ENCODE measurements at places on chromosomes 11 and 22.
A peak's percentile ranks its signal among the peaks of the same experiment; 100 is the strongest.

GRCh38 chr11:20211691-20212090 is 51.4 kb upstream of the DBX1 start:
- no peak for DNase-seq

DNA sequence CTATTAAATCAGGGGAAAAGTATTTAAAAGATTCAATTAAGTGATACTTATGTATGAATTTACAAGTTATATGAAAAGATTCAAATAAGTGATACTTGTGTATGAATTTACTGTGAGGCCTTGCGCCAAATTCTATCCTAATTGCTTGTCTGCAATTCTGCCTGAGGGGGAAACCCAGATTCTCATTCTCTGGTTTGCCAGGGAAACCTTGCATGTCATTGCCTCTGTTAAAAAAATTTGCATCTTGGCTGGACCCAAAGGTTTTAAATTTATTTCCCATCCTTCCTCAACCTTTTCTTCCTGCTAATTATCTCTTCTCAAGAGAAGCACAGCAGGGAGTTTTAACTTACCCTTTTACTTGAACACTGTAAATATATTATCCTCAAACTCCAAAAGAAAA is 13.8 kb downstream of the OLFML1 start:
- no peak for DNase-seq

- no peak for DNase-seq
Observed at GRCh38 chr11:420054-420910, 5.5 kb upstream of the SIGIRR start.

- no peak for DNase-seq
Observed at GRCh38 chr22:34587357-34588356, 478.3 kb upstream of the ISX start.

DNA sequence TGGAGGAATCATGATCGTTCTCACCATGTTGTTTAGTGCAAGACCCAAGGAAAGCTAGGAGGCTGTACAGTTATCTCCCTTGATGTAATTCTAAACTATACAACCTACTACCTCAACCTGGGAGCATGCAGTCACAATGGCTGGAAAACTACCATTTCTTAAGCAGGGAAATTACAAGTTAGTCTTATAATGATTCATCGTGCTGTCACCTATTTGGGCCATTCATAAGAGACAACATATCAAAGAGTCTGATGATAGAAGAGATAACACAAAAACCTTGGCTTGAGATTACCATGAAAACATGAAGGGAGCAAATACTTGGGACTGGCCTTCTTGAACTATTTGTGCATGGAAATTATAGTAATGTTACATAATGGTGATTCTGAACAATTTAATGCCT is 30.5 kb upstream of the BLID start:
- DNase-seq, result no peak

- DNase-seq, result peak; percentile 42
Observed at GRCh38 chr11:765025-765801, 12.1 kb downstream of the GATD1 start.

GRCh38 chr22:19960491-19961200 is 19.0 kb upstream of the TXNRD2 start:
- DNase-seq, result no peak

- DNase-seq, result no peak
Observed at GRCh38 chr11:61607426-61607825, 26.6 kb upstream of the SYT7 start.

DNA sequence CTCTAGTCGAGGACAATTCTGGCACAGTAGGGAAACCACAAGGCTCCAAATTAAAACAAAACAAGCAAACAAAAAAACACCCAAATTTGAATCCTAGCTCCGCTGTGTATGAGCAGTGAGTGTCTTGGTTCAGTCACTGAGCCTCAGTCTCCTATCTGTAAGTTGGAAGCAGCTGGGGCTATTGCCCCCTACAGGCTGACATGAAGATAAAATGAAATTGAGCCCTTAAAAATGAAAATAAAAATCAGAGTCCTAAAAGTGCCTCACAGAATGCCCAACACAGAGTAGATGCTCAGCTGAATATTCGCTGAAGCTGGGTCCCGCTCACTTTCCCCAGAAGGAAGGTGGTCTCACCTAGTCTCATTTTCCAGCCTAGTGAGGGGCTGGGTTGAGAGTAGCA is 65.2 kb downstream of the PDE2A start:
- DNase-seq, result no peak

- DNase-seq, result no peak
Observed at GRCh38 chr11:33892906-33893594, 1.2 kb upstream of the LMO2 start.

GRCh38 chr11:44179173-44179572 is 83.7 kb downstream of the EXT2 start:
- DNase-seq, result no peak

- no peak for DNase-seq
Observed at GRCh38 chr11:20213790-20214189, 53.5 kb upstream of the DBX1 start.

- no peak for DNase-seq
Observed at GRCh38 chr11:65588199-65589054, 7.2 kb downstream of the KCNK7 start.

DNA sequence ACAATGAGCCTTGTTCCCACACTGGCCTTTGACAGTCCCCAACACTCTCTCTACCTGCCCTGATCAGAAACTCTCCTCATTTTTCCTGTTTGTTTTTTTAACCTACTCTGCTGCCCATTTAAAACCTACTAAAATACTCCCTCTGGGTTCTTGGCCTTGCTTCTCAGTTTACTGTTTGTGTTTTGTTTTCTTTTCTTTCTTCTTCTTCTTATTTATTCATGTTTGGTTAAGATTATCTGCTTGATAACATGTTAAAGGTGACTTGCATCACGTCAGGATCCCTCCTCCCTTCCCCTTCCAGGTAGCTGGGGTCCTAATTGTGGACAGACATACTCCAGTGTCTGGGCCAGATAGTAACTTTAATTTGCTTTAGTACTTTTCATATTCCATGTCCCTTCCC is 95.0 kb upstream of the KCNA4 start:
- no peak for DNase-seq

GRCh38 chr11:19559746-19560145 is 152.9 kb upstream of the NAV2 start:
- no peak for DNase-seq

DNA sequence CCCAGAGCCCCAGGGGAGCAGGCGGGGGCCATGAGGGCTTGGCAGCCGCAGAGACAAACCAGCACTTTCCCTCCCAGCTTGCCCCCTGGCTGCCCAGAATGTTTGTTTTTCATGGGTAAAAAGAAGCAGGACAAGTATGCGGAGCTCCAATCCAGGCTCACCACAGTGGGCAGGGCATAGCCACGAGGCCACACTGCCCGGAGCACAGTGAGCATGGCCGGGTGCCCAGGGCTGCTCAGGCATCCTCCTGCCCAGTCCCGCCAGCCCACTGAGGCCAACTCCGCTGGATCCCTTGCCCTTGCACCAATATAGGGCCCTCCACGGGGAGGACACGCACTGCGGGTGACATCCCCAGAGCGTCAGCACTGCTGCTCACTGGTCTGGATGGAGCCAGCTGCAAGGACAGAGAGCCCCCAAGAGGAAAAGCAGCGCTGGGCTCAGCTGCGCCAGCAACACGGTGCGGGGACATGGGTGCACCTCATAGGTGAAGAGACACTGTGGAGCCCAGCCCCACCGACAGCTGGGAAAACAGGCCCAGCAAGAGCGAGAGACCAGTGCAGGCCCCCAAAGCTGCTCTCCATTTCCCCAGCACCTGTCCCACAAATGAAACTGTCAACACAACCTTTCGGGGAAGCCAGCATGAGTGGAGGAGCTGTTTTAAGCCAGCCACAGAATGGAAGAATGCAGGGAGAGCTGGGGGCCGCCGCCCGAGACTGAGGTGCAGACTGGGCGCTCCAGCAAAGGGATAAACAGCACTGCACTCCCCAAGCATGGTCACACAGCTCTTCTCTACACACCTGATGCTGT is 24.8 kb downstream of the ARVCF start:
- DNase-seq, result no peak

- no peak for DNase-seq
Observed at GRCh38 chr11:61534025-61534932, 25.7 kb downstream of the LRRC10B start.

DNA sequence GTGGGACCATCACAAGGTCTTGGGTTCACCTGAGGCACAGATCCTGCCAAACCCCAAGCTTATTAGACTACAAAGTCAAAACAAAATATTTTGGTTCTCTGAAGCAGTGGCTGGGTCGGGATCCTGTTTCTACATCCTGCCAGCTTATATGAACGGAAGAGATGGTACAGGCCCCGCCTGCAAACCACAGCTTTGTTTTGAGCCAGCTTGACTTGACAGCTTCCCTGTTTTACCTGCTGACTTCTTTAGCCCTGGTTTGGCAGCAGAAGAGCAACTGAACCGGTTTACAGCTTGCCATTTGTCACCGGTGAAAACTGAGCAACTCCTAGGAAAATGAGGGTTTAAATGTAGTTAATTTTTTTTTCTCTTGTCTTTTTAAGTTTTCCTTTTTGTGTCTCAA is 11.4 kb downstream of the PACS1 start:
- no peak for DNase-seq

- no peak for DNase-seq
Observed at GRCh38 chr11:44309478-44310205, at the start of gene ALX4. TSS of gene ALX4 (minus strand) at chr11:44310139. CDS start at chr11:44310062, 77 bp downstream.

- DNase-seq, result no peak
Observed at GRCh38 chr11:27317751-27318150, 45.3 kb downstream of the CCDC34 start.

DNA sequence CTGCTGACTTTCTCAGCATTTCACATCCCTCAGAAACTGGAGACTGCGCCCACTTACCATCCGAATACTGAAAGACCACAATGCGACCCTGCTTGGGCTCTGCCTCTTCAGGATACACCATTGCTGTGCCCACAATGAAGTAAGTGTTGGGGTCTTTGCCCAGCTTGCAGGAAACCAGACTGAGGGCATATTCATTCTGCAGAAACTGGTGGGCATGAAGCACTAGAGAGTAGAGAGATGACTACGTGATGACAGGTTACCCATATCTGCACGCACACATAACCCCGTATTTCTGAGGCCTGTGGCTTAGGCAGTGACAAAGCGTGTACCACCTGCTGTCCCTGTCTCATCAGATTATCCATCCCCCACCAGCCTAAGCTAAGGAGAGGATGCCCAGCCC is 14.6 kb upstream of the VWCE start:
- no peak for DNase-seq

DNA sequence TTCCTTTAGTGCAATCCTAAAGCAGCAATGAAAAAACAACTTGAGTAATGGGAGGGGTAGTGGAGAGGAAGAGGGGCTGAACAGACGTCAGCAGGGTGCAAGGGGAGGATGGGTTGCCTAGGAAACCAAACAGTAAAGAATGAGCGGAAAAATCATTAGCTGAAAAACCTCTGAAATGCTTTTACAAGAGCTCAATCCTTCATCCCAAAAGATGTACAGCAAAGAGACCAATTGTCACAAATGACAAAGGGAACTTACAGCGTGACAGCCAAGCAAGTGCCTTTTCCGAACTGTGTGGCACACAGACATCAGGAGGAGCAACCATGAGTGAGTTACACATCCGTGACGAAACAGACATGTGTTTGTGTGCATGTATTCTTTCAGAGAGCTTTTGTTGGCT is 104.6 kb downstream of the SIK3 start:
- no peak for DNase-seq

DNA sequence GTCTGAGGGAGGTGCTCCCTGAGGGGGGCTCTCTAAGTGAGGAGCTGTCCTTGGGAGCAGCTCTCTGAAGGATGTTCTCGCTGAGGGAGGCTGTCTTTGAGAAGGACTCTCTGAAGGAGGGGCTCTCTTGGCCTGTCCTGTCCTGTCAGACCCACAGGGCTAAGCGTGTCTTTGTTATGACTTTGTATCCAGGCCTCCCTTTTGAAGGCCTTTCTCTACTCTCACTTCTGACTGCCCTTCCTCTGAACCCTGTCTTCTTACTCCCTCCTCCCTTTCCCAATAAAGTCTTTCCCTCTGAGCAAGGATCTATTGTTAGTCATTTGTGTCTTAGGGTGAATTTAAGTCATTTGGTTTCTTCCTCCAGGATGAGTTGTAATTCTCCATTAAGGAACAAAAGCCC is 330.1 kb upstream of the PLET1 start:
- no peak for DNase-seq

GRCh38 chr11:119780222-119780953 is 51.4 kb upstream of the NECTIN1 start:
- no peak for DNase-seq

DNA sequence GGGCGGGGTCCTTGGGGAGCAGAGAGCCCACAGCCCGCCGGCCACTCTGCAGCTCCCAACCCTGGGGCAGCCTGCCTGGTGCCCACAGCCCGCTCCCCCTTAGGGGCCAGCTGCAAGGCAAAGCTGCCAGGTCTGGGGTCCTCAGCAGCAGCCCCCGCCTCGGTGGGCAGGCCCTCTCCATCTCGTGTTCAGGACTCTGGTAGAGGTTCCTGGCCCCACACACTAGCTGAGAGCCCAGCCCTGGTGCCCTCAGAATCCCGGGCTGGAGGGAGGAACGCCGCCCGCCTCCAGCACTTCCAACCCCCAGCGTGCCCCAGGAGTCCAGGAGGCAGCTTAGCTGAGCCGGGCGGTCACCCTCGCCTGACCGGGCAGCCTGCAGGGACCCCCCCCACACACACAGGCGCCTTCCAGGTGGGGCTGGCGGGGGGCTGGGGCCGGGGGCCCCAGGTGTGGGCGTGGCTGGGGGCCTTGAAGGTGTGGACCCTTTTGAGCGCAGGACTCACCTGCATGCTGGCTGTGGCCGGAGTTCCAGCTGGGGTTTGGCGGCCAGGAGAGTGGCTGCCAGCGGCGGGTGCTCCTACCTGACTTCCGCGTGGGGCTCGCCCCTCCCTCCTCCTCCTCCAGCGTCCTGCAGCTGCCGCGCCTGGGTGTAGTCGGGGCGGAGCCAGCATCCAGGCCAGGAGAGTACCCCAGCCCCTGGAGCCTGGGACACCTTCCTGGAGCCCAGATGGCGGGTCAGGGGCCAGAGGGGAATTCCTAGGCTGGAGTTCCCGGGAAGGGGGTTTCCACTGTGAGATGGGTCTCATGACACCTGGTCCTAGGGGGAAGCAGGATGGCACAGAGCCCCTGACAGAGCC is at the start of gene ANO9:
Gene ANO9, minus strand, starts transcription at position 594 of the 857 bp plus-strand sequence. Its CDS starts 85 bp downstream, at position 509.
- DNase-seq, result no peak

DNA sequence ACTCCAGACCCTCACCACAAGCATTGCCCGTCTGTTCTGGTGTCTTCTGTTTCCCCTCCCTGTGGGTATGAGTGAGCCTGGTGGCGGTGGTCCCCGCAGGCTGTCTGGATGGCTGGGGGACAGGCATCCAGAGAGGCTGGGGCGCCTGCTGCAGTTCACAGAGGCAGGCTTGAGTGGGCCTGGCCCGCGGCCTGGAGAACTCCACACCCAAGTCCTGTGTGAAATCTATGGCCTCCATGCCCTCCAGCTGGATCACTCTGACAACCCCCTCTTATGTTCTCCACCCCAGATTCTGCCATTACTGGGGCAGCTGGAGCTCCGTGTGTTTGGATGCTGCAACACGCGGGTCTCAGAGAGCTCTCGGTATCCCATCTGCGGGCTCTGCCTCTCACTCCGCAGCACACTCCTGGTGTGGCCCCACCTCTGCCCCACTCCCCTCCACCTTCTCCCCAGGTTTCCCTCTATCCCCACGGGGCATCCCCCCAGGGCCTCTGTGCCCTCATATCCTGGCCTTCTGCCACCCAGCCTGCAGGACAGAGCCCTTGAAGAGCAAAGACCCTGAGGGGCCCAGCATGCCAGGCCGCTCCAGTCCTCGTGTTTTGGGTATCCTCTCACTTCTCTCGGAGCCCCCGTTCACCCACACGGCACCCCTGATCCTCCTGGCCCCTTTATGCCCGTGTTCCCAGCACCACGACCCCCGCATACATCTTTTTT is 31.3 kb downstream of the LRRC74B start:
- no peak for DNase-seq

GRCh38 chr22:19902245-19902715 is 39.3 kb upstream of the COMT start:
- no peak for DNase-seq

GRCh38 chr11:3861683-3862082 is 6.2 kb downstream of the STIM1 start:
- no peak for DNase-seq
